ENCODE measurements at places on chromosomes 16 and 17.

GRCh38 chr16:77250400-77250799 is 51.2 kb downstream of the SYCE1L start:
- no peak for DNase-seq

DNA sequence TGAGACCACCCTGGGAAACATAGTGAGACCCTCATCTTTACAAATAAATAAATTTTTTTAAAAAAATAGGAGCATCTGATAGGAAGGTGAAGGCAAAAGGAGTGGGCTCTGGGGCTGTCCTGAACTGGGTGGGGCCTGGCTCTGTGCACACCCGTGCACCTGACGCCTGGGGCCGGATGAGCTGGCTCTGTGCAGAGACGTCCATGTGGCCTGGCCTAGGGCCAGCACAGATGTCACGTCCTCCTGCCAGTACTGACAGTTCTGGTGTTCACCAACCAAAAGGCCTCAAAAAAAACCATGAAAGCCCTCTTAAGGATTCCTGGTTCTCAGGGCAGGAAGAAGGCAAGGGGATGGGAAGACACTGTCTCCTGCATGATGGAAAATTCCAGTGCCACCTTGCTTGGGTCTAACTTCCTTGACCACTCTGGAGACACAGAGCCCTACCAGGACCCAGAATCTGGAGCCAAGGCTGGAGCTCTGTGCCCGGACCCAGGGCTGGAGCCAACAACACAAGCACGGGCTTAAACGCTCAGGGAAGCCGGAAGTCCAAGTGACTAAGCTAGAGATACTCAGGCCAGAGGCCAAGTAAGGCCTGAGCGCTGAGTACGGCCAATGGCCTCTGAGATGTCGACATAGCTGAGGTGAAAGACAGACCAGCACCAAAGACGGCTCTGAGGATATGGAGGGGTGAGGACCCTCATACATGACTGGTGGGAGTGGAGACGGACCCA is 32.9 kb downstream of the COPRS start:
- DNase-seq: no peak

- no peak for DNase-seq
These were observed 94.9 kb upstream of the PMFBP1 start for GRCh38 chr16:72266836-72267235.

DNA sequence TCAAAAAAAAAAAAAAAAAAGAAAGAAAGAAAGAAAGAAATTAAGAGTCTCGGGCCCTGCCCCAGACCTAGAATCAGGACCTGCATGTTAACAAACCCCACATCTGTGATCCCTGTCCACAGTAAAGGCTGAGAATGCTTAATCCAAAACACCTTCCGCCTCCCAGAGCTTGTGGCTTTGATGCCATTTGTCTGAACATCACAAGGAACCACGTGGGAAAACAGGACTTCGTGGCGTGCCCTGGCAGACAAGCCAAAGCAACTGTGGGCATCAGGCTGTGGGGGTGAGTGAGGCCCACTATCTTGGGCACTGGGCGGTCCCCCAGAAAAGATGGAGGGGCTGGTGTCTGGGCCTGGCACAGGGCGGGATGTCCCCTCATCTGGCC is 173.4 kb upstream of the CIBAR2 start:
- no peak for DNase-seq

GRCh38 chr16:10777356-10777755 is 33.7 kb downstream of the NUBP1 start:
- no peak for DNase-seq

DNA sequence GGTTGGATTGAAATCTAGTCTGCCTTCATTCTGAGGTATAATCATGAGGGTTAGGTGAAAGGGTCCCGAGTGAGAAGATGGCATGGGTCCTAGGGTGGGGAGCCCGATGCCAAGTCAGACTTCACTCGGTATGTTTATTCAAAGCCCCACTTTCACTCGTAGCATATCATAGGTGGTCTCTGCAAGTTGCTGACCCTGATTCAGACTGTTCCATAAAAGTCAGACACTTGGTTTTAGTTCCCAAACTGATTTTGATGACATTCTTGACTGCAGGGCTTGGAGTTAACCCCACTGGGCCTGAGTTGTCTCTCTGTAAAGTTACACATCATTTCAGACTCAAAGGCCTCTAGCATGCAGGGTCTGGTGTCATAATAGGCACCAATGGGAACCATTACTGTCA is 17.8 kb downstream of the HAPSTR1 start:
- DNase-seq: no peak

GRCh38 chr16:25823891-25824290 is 132.1 kb downstream of the HS3ST4 start:
- DNase-seq: no peak

- no peak for DNase-seq
These were observed 1.3 kb downstream of the GSPT1 start for GRCh38 chr16:11914210-11915113.

GRCh38 chr17:64336760-64337413 is 53.8 kb downstream of the PECAM1 start:
- DNase-seq: no peak

- no peak for DNase-seq
These were observed 676.2 kb downstream of the CDH11 start for GRCh38 chr16:64445649-64446048.

- DNase-seq: no peak
These were observed 85.0 kb downstream of the NOG start for GRCh38 chr17:56678249-56679114.

GRCh38 chr16:26058326-26058725 is 366.6 kb downstream of the HS3ST4 start:
- no peak for DNase-seq

GRCh38 chr16:30186782-30187555 is 3.6 kb downstream of the CORO1A start:
- no peak for DNase-seq

- no peak for DNase-seq
These were observed 35.0 kb downstream of the NMT1 start for GRCh38 chr17:45096141-45096540.

GRCh38 chr17:75124819-75125162 is 6.8 kb downstream of the NT5C start:
- DNase-seq: no peak

Data from GM18507 (cell line).